ENCODE measurements at places on chromosomes 2 and 18.

DNA sequence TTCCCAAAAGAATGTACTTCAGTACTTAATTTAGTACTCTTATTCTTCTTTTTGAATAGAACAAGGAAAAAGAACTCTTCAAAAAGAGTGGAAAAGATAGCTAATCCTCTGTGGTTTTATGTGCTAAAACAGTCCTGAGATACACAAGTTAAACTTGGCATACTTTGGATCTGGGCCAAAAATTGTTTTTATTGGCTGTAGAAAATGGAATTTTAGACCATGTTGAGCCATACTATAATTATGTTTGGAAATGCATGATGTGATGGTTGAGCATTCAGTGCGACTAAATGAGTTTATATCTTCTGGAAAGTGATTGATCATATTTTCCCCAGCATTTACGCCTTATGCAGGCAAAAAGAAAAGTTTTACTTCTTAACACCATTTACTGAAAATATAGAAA, 18.0 kb upstream of the PDE1A start:
- DNase-seq, result no peak

DNA sequence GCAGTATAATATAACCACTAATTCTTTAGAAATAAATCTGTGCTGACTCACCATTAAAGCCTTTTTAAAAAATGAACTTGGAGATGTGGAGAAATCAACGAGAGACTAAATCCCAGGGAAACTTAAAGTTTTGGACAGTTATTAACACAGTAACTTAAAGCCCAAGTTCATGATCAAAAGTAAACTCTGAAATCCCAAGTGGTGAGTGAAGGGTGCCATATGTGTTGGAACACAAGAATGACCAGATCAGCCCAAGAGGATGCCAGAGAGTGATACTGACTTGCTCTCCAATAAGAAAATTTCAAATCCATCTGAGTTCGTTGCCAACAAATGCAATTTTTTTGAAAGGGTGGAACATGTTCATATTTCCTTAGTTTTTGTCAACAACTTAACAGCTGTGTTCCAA, 838.1 kb upstream of the ACVR2A start:
- no peak for DNase-seq

DNA sequence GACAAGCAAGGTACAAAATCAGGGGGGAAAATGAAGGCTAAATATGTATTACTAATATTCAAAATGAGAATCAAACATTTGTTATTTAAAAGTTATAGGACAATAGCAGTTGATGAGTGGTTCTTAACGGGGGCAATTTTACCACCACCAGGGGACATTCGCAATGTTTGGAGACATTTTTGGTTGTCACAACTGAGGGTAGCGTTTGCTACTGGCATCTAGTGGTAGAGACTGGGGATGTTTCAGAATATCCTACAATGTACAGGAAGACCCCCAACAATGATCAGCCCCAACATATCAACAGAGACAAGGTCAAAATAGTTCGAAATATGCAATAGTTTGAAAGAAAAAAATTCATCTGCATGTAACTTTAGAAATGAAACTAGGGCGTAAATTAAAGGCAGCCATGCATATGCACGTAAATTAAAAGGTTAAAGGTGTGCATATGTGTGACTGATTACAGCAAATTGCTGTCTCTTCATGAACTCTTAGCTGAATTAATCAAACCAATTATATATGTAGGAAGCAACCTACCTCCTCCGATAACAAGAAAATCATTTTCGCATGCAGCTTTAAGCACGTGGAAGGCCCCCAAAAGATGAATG, 61.2 kb upstream of the CUL3 start:
- no peak for DNase-seq

DNA sequence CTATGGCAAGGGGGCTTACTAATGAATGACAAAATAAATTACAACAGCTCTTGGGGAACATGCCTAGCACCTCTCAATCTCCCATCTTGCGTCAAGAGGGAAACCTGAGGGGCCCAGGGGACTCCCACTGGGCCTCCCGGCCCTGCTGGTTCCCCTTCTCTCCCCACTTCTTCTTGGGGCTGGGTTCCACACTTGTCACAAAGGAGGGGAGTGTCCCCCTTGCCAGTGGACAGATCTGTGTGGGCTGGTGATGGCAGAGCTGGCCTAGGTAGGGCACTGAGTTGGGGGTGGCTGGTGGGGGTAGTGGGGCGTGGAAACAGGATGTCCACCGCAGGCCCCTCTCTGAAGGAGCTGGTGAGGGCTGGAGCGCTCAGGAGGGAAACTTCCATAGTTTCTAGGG, 184.0 kb upstream of the HAAO start:
- no peak for DNase-seq

DNA sequence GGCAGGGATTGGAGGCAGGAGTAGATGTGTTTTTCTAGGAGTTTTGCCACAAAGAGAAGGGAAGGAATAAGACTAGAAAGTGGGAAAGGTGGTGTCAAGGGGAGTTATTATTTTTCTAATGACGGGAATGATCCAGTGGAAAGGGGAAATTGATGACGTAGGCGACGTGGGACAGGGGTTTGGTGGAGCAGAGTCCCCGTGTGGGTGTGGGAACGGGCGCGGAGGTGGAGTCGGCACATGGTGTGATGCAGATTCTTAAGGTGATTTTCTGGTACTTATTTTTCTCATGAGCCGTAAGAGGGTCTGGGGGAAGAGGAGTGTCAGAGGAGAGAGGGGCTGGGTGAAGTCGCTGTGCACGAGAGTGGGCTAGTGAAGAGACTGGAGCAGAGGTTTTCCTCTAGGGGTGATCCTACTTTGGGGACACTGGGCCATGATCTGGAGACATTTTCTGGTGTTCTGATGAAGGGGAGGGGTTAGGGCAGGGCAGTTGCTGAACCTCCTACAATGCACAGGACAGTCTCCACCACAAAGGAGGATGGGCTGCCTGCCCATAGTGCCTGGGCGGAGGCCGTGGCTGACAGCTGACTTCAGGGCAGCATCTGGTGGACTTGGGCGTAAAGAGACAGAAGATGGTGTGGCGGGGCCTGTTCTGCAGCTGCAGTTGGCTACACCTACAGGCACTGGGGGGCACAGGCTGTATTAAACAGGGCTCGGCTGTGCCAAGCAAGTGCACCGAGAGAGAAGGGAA, 30.0 kb downstream of the TRAF3IP1 start:
- no peak for DNase-seq

DNA sequence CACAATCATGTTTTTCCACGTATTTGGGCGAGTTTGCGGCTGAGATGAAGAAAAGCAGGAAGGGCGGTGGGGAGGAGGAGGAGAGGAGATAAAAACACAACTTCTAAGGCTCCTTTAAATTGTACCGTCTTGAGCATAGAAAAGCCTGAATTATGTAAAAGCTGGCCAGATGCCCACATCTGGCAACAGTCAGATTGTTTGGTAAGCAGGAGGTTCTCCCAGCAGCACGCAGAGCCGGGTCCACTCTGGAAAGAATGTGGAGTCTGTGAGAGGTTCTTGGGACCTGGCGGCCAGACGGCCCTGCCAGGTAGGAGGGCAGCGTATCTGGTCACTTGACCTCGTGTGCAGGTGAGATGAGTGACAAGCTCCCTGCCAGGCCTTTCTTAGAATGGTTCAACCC, 215.3 kb upstream of the APCDD1 start:
- DNase-seq, result no peak

- no peak for DNase-seq
These were observed 307.3 kb downstream of the ZNF521 start for GRCh38 chr18:25044694-25045093.

- no peak for DNase-seq
These were observed 166.3 kb upstream of the NYAP2 start for GRCh38 chr2:225233234-225233633.

DNA sequence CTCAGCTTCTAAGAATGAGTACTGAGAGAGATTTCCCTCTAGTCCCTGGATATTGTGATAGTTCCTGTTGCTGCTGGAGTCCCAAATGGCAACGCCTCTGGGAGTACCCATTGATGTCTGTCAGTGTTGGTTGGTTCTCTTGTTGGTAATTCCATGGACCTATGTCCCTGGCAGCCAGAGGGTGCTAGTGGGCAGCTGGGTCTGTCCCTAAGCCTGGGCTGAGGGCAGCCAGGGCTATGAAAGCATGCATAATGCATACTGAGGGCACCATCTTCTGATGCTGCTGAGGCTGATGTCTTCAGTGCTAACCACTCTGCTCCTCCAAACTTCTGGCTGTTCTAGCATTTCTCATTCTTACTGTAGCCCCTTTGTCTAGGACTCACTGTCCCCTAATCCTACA, 35.9 kb downstream of the NABP1 start:
- no peak for DNase-seq

DNA sequence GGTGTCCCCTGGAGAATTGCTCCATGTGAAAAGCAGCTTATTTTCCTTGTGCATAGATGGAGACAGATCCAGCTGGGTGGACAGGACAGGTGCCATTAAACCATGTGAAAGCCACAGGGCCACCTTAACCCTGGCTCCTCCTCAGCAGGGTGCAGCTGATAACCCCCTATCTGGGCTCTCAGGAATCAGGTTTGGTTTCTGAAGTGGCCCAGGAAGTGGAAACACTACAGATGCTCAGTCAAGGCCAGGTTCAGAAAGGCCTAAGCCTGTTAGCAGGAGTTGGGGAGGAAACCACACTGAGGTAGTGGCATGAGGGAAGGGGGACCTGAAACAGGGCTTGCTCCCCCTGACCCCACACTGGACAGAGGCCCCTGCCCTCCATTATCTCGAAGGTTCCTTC, 217.0 kb downstream of the SPP2 start:
- DNase-seq, result no peak

GRCh38 chr2:220455351-220455990, 828.0 kb downstream of the SLC4A3 start:
- no peak for DNase-seq

DNA sequence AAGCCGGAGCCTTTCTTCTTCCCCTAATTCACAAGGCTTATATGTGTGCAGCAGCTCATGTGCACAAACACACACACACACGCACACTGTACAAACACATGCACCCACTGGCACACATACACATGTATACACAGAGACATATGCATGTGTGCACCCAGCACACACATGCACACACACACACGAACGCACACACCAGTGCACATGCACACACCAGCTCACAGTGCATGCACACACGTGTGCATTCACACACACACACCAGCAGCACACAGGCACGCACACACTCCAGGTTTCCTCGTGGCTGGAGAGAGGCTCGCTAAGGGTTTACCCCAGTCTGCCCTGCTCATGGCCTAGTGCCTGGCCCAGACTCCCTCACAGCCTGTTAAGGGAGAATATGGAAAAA, 234.0 kb downstream of the EIPR1 start:
- DNase-seq, result no peak

DNA sequence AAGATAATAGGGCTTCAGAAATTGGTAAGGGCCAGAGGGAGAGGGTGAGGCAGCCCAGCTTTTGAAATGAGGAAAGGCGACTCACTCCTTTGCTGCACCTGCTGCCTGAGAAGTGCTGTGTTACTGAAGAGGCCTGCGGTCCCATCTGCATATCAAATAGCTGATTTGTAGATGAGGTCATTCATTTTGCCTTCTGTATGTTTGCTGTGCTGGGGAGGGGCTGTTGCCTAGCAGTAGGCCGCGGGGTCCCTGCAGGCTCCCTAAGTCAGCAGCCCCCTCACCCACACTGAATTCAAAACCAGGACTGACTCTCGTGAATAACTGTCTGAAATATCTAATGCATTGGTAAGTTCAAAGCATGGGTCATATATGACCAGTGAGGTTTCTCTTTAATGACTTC, 377.2 kb downstream of the SOX11 start:
- DNase-seq, result no peak

DNA sequence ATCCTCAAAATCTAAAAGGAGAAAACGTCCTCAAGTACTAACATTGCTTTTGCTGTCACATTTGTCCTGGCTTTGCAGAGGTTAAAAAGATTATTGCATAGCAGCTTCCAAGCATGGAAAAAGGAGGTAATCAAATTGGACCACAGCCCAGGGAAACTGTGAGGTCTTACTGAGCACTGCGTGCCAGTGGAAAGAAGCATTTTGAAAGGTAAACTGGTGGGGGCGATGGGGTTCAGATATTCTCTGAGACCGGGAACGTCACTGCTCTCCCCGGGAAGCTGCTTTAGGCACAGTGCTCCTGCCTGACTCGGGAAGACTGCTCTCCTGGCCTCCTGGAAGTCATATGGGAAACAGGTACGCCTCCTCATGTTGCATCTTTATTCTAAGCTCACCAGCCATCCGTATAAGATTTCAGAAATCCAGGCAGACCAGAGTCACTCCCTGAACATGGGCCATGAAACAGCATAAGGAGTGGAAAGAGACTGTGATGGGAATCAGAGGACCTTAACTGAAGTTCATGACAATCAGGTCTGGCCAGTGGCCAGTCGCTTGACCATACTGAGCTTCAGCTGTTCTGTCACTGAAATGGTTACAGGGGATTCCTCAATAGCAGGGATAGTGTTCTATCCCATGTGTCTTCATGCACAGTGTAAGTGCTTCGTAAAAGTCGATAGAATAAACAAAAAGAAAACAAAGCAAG, 284.1 kb downstream of the TRIB2 start:
- no peak for DNase-seq

- no peak for DNase-seq
These were observed 386.2 kb downstream of the SETBP1 start for GRCh38 chr18:45066886-45067285.

DNA sequence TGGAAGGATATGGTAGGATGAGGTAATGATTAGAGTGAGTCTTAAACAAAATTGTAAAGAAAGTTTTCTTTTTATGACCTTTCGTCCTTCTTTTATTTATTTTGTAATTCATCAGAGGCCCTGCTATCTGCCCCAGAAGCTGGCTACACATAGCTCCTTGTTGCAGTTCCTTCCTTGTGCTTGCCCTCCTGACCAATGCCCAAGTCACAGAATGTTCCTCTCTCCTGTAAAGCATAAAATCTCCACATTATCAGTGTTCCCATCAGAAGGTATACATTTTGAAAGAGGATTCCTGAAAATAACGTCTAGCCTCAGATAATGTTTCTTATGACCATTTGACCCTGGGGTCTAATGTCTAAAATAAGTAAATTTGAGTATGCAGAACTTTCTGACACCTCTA, 78.3 kb downstream of the RND3 start:
- no peak for DNase-seq

DNA sequence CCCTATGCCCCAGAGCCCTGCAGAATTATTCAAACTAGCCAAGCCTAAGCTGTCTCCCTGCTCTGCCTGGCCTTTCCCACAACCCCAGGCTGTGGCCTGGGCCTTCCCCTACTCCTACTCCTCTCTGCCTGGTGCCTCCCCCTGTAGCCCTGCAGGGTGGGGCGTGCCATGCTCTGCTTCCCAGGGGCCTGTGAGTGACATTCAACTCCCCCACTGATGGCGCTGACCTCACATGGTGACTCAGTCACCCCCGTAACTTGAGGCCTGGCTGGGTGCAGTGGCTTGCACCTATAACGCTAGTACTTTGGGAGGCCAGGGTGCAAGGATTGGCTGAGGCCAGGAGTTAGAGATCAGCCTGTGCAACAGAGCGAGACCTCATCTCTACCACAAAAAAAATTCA, 60.6 kb downstream of the KIF1A start:
- DNase-seq, result no peak

GRCh38 chr2:6750411-6751158, 115.1 kb downstream of the CMPK2 start:
- DNase-seq, result no peak
